Activated CD8-positive, alpha-beta memory T cell treated with anti-CD3 and anti-CD28 coated beads, Interleukin-2, amount 10 ng/mL, durations not matched to agents 7 days and 5 days (primary cell): ENCODE measurements at places on chromosomes 12 and 14. TPM values are rescaled to one million over a fixed set of nuclear protein-coding genes. Genes with fewer than 3 reads are reported as not detected.

The OTOGL gene
- not detected for total RNA-seq

GRCh38 chr14:100334904-100335303 is 11.8 kb downstream of the SLC25A47 start:
- H3K36me3 ChIP-seq = peaks cover 41% of the 10 kb centered on the region
- no peak for DNase-seq
- peaks cover 8% of the 10 kb centered on the region for H3K4me1 ChIP-seq
- no peaks in the 10 kb centered on the region for H3K27me3 ChIP-seq
- no peak overlapping the region for H3K27ac ChIP-seq
- H3K4me3 ChIP-seq = no peak overlapping the region

DNA sequence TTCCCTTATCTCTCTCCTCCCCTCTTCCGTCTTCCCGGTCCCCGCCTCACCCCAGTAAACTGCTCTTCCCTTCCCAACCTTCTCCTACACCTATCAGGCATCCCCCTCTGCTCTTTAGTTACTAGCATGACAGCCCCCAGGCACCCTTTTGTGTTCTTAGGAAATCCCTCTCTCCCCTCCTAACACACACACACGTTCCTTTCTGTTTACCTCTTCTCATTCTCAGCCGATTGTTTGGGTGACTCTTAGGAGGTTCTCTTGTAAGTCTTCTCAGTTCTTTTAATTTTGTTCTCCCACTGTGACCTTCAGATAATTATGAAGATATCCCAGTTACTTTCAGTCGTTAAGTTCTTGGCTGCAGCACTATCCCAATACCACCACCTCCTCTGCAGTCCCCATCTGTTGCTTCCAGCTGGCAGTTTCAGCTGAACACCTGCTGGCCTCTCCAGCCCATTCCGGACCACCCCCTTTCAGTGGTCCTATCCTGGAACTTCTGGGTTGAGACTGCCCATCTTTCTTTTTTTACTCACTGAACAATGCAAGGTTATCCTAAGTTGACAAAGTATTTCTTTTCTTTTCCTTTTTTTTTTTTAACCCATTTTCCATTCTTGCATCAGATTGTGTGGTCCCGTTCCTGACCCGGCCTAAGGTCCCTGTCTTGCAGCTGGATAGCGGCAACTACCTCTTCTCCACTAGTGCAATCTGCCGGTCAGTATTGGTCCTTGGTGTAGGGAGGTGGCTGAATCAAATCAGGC is 711 bp downstream of the MARS1 start:
- peak overlapping the region; percentile 93 for H3K4me3 ChIP-seq
- peaks cover 38% of the 10 kb centered on the region for H3K36me3 ChIP-seq
- peaks cover 36% of the 10 kb centered on the region for H3K4me1 ChIP-seq
- H3K27ac ChIP-seq = peak overlapping the region; percentile 89

DNA sequence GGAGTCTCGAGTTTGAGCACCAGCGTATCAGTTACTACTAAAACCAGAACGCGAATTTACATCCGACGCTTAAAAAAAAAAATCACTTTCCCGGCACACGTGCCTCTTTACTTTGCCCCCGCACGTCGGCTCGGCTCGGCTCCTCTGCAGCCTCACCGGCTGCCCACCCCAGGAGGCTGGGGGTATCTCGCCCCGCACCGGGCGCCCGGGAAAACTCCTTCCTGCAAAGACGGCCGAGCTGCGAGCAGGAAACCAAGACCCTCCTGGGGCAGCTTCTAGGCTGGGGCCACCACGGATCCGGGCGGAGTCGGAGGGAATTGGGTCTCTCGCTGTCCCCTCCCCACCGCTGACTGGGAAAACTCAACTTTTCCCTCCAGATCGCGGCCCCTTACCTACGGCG is 610 bp downstream of the VSIG10 start:
- no peak for DNase-seq
- H3K27me3 ChIP-seq = peaks cover 23% of the 10 kb centered on the region
- peaks cover 9% of the 10 kb centered on the region for H3K4me1 ChIP-seq
- peak overlapping the region; percentile 65 for H3K4me3 ChIP-seq
- H3K27ac ChIP-seq = no peak overlapping the region

The TMEM63C gene
- 0.50 TPM for total RNA-seq

DNA sequence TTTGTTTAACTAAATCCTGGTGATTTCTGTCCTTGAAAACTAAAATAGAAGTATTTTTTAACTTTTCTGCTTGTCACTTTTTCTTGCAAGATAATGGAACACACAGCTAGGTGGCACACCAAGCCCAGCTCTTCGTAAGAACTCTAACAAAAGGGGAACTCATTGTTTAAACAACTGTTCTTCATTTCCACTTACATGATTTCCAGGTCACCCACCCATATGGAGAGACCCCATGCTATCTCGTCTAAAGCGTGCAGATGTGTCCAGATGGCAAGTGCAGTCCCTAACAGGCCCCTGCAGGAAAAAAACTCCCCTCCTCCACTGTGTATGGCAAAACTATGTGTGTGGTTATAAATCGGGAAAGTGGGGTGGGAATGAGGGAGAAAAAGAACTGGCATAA is 43.3 kb upstream of the NT5DC3 start:
- no peaks in the 10 kb centered on the region for H3K36me3 ChIP-seq
- no peak overlapping the region for H3K4me3 ChIP-seq
- H3K27me3 ChIP-seq = no peaks in the 10 kb centered on the region
- no peak overlapping the region for H3K27ac ChIP-seq
- peaks cover 22% of the 10 kb centered on the region for H3K4me1 ChIP-seq
- DNase-seq = peak; percentile 60

DNA sequence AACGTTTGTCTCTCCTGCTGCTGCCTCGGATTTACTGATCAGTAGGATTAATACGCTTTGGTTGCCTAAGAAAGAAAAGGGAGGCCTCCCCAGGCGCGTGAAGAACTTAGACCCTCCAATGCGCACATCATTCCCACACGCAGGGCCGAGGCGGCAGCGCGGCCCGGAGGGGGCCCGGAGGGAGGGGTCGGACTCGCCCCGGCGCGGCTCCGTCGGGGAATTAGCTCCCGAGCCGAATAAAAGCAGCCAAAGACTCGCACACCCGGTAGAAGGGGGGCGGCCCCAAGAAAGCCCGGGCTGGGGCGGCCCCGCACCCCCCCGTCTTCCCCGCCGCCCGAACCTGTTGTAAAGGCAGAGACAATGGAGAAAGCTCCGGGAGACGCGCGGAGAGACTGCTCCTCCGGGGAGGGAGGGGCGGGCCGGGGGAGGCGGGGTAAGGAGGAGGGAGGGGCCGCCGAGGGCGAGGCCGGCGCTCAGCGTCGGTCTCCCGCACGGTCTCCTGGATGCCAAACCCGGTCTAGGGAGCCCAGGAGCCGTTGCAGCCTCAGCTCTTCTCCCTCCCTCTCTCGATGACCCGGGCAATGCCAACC is at the start of gene NELL2:
Gene NELL2 (minus strand): TSS at position 362 of the 590 bp plus-strand sequence. CDS start 446 bp downstream, outside the sequence.
- H3K27ac ChIP-seq = peak within 1 kb of the TSS; percentile 75
- peak within 1 kb of the TSS; percentile 90 for H3K4me3 ChIP-seq
- peaks cover 21% of the 10 kb centered on the region for H3K27me3 ChIP-seq

GRCh38 chr14:99688210-99688581 is 4.1 kb downstream of the CYP46A1 start:
- peaks cover 8% of the 10 kb centered on the region for H3K4me1 ChIP-seq
- H3K27me3 ChIP-seq = peaks cover 41% of the 10 kb centered on the region
- H3K27ac ChIP-seq = no peak overlapping the region
- H3K36me3 ChIP-seq = no peaks in the 10 kb centered on the region
- peak; percentile 22 for DNase-seq

GRCh38 chr12:65335981-65336380 is 57.5 kb downstream of the MSRB3 start:
- DNase-seq = no peak
- H3K27ac ChIP-seq = no peak overlapping the region
- no peaks in the 10 kb centered on the region for H3K36me3 ChIP-seq
- no peak overlapping the region for H3K4me3 ChIP-seq

GRCh38 chr12:106090591-106091445 is 47.9 kb downstream of the NUAK1 start:
- H3K27me3 ChIP-seq = peaks cover 12% of the 10 kb centered on the region
- no peaks in the 10 kb centered on the region for H3K36me3 ChIP-seq
- no peak overlapping the region for H3K4me3 ChIP-seq
- no peak overlapping the region for H3K27ac ChIP-seq

The DTX1 gene
- total RNA-seq = 0.16 TPM

The HOXC4 gene
- 1.5 TPM for total RNA-seq

GRCh38 chr12:124917135-124917840 is 2.8 kb upstream of the UBC start:
- H3K36me3 ChIP-seq = peaks cover 22% of the 10 kb centered on the region
- H3K4me1 ChIP-seq = peaks cover 83% of the 10 kb centered on the region
- peak; percentile 98 for DNase-seq
- H3K4me3 ChIP-seq = peak overlapping the region; percentile 98
- peak overlapping the region; percentile 100 for H3K27ac ChIP-seq
- H3K27me3 ChIP-seq = peaks cover 4% of the 10 kb centered on the region

GRCh38 chr12:2833327-2833726 is 1.5 kb downstream of the NRIP2 start:
- H3K27me3 ChIP-seq = no peaks in the 10 kb centered on the region
- no peaks in the 10 kb centered on the region for H3K4me1 ChIP-seq
- no peak overlapping the region for H3K4me3 ChIP-seq
- DNase-seq = no peak
- H3K27ac ChIP-seq = no peak overlapping the region

The LBHD2 gene
- total RNA-seq = not detected

GRCh38 chr14:103091041-103091882 is 3.3 kb upstream of the EXOC3L4 start:
- no peak overlapping the region for H3K4me3 ChIP-seq
- peaks cover 4% of the 10 kb centered on the region for H3K27me3 ChIP-seq
- H3K27ac ChIP-seq = no peak overlapping the region
- no peaks in the 10 kb centered on the region for H3K36me3 ChIP-seq
- H3K4me1 ChIP-seq = peaks cover 8% of the 10 kb centered on the region
- peak; percentile 81 for DNase-seq

The CD4 gene
- 1.8 TPM for total RNA-seq

GRCh38 chr12:115799610-115800009 is 477.9 kb downstream of the MED13L start:
- no peaks in the 10 kb centered on the region for H3K4me1 ChIP-seq
- H3K27me3 ChIP-seq = no peaks in the 10 kb centered on the region
- no peaks in the 10 kb centered on the region for H3K36me3 ChIP-seq
- no peak overlapping the region for H3K4me3 ChIP-seq
- no peak overlapping the region for H3K27ac ChIP-seq

DNA sequence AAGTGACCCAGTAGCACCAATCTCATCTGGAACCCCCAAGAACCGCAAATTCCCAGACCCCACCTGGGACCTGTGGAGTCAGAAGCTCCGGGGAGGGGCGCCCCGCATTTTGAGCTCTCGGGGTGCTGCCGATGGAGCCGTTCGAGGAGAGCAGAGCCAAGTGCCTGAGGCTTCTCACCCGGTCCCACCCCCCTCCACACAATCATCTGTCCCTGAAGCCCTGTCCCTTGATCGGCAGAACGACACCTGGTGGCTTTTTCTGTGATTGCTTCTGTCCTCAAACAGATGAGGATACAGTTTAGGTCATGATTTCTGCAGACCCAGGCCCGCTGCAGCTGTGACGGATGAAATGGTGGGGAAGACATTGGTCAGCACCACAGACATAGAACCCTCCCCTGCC is 74.7 kb downstream of the NOC4L start:
- H3K4me3 ChIP-seq = no peak overlapping the region
- peaks cover 6% of the 10 kb centered on the region for H3K27me3 ChIP-seq
- DNase-seq = peak; percentile 46
- H3K4me1 ChIP-seq = peaks cover 4% of the 10 kb centered on the region

DNA sequence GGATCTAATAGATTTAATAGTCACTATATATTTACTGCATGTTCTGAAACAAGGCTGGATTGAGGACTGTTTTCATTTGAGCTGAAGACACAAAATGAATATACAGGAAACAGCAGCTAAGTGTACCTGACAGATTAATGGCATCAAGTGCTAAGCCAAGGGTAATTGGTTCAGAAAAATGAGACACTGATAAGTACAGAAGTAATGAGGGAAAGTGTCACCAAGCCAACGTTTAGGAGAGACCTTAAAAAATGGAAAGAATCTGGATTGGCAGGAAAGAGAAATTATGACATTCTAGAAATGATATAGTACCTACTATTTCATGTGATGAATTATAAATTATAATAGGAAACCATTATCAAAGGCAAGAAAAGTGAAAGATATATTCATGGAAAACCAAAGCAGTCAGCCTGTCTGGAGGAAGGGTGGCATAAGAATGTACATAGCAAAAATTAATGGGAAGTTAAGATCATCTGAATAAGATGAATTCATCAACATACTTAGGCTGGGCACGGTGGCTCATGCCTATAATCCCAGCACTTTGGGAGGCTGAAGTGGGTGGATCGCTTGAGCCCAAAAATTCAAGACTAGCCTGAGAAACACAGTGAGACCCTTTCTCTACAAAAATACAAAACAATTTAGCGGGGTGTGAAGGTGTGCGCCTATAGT is 21.0 kb upstream of the DUSP16 start:
- peak overlapping the region; percentile 81 for H3K27ac ChIP-seq
- peaks cover 3% of the 10 kb centered on the region for H3K36me3 ChIP-seq
- DNase-seq = no peak
- H3K27me3 ChIP-seq = no peaks in the 10 kb centered on the region

The OR4E2 gene
- total RNA-seq = not detected

DNA sequence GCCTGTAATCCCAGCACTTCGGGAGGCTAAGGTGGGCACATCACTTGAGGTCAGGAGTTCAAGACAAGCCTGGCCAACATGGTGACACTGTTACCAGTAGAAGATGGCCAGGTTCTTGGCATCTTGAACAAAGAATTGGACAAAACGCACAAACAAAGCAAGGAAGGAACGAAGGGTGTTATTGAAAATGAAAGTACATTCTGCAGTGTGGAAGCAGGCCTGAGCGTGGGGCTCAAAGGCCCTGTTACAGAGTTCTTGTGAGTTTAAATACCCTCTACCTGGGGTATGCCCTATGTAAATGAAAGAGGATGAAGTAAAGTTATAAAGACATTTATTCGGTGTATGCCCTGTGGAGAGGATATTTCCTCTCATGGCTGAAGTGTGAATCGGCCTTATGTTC is 20.8 kb upstream of the CDK17 start:
- peaks cover 5% of the 10 kb centered on the region for H3K27me3 ChIP-seq
- DNase-seq = peak; percentile 50
- H3K36me3 ChIP-seq = peaks cover 5% of the 10 kb centered on the region
- H3K27ac ChIP-seq = peak overlapping the region; percentile 89

GRCh38 chr12:111942557-111942956 is 70.4 kb downstream of the TMEM116 start:
- H3K27me3 ChIP-seq = no peaks in the 10 kb centered on the region
- no peak for DNase-seq
- H3K27ac ChIP-seq = no peak overlapping the region
- no peak overlapping the region for H3K4me3 ChIP-seq
- H3K36me3 ChIP-seq = no peaks in the 10 kb centered on the region

DNA sequence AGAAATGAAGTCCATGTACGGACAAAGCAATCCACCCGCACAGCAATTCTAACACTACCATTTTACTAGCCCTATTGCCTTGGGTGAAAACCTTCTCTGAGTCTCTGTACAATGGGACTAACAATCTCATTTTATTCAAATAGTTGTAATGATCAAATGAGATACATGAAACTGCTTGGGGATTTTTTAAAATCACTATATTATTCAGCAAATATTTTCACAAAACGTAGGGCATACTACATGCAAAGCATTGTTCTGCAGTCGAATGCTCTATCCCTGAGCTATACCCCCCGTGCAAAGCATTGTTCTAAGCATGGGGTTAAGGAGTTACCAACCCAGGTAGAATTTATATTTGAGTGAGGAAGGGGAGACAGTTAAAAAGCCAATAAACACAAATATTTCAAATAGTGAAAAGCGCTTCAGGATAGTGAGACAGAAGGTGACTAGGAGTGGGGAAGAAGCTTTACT is 554 bp upstream of the ATF7 start:
- H3K27me3 ChIP-seq = no peaks in the 10 kb centered on the region
- peak overlapping the region; percentile 92 for H3K27ac ChIP-seq
- H3K4me1 ChIP-seq = peaks cover 42% of the 10 kb centered on the region
- H3K4me3 ChIP-seq = peak overlapping the region; percentile 97
- peaks cover 2% of the 10 kb centered on the region for H3K36me3 ChIP-seq
